ENCODE measurements at places on chromosomes 12 and 14.

DNA sequence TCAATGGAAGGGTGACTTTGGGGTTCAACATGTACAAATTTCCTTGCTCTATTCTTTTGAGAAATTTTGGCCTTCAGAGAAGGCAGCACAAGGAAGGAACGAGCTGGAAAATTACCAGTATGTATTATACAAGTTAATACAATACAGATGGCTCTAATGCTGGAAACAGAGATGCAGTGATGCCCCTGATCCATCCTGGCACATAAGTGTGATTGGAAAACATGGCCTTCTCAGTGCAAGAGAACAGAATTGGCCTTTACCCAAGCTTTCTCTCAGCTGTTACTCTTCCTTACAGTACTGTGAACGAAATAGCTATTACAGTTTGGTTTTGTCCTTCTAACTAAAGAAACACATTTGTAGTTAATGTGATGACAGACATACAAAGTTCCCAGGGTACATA lies 102.5 kb upstream of the GPHB5 start:
- DNase-seq: no peak

- DNase-seq: no peak
These were observed 12.1 kb upstream of the EML1 start for GRCh38 chr14:99781091-99781490.

DNA sequence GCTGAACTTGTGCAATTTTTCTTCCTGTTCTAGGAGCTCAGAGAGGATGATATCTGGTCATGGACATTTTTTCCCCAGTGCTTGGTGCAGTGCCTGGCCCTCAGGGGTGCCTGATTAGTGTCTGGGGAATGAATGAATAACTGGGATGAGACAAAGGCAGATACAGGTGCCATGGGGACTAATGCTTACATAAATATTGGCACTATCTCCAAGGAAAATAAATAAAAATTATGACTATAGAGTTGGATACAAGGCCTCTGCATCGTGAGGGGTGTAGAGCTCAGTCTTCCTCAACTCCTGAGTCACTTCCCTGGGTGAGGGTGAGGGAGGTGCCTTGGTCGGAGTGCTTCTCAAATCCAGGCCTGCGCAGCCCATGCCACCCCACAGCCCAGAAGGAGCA lies 188.6 kb downstream of the KCNA5 start:
- DNase-seq: no peak

- DNase-seq: no peak
These were observed 53.1 kb downstream of the SYNE3 start for GRCh38 chr14:95463171-95463901.

GRCh38 chr12:84058136-84058535 lies 854.5 kb downstream of the SLC6A15 start:
- DNase-seq: no peak

- peak; percentile 79 for DNase-seq
These were observed 2.8 kb upstream of the CNIH1 start for GRCh38 chr14:54443981-54444380.

GRCh38 chr12:91990525-91990924 lies 155.1 kb downstream of the BTG1 start:
- DNase-seq: no peak

DNA sequence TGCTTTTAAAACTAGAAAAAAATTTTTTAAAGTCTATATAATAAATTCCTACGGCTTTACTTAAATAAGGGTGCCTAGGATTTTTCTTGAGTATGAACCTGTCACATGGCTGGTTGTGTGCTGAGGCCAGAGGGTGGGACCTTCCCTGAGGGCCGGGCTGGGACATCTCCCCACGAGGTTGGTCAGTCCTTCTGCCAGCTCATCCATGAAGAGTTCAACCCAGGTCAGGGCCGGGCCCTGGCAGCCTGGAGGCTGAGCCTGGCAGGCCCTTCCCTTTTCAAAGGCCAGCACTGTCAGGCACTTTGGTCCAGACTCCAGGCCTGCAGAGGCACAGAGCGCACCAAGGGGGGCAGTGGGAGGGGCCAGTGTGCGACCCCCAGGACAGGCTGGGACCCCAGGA lies 31.7 kb downstream of the TNFAIP2 start:
- no peak for DNase-seq

DNA sequence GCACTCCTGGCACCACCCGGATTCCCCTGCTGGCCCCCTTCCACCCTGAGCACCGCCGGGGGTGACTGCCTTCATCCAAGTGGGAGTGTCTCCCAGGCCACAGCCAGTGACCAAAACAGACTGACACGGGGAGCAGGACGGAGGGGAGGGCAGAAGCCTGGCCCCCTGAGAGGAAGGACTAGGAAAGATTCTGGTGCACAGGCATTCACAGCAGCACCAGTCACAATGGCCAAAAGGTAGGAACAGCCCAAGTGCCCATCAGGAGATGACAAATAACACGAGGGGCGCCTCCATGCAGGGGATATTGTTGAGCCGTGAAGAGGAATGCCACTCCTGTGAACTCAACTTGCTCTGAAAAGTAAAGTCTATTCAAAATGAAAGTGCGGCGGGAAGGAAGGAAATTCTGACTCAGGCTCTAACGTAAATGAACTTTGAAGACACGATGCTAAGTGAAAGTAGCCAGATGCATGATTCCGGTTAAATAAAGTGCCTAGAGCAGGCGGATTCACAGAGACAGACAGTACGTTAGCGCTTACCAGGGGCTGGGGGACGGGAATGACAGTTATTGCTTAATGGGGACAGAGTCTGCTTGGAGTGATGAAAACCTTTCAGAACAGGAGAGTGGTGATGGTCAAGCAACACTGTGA lies 146.1 kb upstream of the NCOR2 start:
- peak; percentile 74 for DNase-seq

- peak; percentile 60 for DNase-seq
These were observed 35.7 kb upstream of the TMEM263 start for GRCh38 chr12:106919910-106920544.

- peak; percentile 76 for DNase-seq
These were observed 30.0 kb downstream of the DGLUCY start for GRCh38 chr14:91143862-91144261.

GRCh38 chr12:121814429-121815119 lies 10.8 kb downstream of the SETD1B start:
- no peak for DNase-seq

DNA sequence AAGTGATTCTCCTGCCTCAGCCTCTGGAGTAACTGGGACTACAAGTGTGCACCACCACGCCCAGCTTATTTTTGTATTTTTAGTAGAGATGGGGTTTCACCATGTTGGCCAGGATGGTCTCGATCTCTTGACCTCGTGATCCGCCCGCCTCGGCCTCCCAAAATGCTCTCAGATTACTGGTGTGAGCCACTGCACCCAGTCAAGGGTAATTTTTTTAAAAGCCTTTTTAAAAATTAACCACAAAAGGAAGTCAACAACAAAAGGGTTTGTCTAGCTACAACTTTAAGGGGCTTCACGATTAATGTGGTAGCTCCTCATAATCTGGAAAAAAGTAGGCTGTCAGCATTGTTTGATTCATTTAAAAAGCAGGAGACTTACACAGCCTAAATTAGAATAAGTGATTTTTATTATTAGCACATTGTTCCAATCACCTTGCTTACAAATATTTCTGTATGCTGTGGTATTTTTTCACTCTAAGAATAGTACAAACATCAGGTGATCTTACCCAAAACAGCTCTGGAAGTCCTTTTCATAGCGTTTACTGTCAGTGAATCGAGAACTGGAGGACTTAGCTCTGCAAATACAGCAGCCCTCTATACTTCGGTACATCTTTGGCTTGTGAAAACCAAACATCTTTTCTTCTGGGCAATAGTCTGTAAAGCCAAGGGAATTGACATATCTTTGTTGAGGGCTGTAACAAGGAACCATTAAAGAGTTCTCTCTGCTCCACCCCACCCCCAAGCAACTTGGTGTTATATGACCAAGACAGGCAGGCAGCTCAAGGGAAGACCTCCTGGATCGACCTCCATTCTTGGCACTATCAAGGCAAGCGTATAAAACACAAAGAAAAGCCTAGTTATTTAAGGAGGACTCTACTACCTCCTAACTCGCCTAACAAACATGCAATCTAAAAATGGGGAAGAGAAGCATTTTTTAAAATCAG lies 28.1 kb downstream of the SINHCAF start:
- DNase-seq: no peak

DNA sequence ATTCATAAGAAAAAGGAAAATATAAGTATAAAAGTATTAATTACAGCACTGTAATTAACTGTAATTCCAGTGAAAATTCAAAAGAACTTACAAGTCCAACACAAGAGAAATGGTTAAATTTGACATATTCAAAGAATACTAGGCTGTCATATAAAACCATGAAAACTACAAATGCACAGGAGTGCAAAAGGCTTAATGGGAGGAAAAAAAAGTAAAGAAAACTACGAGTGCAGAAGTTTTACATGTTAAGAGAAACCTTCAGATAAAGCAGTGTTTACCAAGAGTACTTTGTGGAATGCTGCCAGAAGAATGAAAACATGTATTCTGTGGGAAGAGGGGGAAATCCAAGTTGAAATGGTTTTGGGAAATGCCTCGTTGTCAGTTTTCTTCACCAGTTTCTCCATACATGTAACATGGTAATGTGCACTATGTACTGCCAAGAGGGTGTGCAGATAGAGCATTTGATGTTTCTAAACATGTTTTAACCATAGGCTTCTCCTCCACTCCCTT lies 9.1 kb downstream of the HEATR5A start:
- DNase-seq: no peak

DNA sequence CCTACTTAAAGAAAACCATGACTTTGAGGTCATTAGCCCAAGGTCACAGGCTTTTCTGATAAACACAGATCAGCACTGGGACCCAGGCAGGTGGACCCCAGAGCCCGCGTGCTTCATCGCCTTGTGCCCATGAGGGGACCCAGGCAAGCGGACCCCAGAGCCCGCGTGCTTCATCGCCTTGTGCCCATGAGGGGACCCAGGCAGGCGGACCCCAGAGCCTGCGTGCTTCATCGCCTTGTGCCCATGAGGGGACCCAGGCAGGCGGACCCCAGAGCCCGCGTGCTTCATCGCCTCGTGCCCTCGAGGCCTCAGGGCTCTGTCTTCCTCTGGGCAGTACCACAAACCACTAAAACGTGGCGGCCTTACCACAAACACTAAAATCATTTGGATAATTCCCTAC lies 31.7 kb downstream of the STX2 start:
- no peak for DNase-seq

DNA sequence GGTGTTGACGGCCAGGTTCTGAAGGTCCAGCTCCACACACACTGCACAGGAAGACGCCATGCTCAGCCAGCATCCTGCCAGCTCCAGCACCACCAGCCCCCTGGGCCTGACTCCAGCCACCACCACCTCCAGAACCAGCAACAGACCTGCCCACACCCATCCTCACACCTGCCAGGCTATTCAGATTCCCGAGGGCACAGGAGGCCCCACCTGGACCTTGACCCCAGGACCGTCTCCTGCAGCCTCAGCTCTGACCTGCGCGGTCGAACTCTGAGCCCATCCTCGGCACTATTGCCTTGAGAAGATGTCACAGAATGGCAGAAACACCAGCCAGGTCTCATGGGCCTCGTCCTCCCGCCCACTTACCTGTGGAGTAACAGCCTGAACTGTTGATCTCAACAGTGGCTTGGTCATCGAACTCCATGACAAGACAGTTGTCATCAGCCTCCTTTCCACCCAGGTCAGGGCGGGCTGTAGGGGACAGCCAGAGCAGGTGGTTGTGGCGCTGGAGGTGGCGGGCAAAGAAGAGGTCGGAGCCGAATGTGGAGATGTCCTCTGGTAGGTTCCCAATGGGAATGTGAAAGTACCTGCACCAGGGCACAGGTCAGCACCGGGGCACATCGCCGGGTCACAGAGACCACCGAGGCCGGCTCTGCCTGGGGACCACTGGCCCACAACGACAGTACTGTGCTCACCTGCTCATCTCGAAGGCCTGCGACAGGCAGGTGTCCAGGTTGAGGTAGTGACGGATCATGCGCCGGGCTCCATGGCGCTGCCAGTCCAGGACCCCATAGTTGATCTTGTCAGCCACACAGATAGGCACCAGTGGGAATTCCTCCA lies 23.5 kb downstream of the P2RX2 start:
- no peak for DNase-seq

DNA sequence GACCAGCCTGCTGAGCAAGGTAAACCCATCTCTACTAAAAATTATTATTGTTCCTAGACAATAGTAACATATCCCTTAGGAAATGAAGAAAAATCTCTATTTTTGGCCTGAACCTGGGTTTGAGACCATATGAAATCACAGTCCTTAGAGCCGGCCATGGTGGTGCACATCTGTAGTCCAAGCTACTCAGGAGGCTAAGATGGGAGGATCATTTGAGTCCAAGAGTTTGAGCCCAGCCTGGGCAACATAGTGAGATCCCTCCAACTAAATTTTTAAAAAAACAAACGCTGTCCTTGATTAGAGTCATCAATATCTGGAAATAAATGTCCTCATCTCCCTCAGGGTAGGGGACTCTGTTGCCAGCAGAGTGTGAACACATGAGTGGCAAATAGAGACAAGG lies 34.6 kb downstream of the RPS29 start:
- DNase-seq: no peak

DNA sequence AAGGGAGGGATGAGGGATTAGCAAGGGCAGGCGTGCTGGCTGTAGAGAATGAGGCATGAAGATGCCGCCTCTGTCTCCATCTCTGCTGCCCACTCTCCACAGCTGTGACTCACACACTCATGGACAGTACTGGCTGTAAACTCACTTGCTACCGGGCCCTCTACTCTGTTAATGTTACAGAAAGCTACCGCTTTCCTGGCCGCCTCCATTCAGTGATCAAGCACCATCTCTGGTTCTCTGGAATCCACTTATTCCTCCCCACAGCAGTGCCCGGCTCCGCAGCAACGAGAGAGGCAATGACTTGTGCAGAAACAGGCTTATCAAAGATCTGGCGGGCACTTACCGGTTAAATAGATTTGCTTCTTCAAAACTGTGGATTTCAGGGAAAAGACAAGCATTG lies 34.8 kb downstream of the AMN start:
- DNase-seq: no peak

GRCh38 chr12:103181366-103182152 lies 224.1 kb downstream of the ASCL1 start:
- no peak for DNase-seq

DNA sequence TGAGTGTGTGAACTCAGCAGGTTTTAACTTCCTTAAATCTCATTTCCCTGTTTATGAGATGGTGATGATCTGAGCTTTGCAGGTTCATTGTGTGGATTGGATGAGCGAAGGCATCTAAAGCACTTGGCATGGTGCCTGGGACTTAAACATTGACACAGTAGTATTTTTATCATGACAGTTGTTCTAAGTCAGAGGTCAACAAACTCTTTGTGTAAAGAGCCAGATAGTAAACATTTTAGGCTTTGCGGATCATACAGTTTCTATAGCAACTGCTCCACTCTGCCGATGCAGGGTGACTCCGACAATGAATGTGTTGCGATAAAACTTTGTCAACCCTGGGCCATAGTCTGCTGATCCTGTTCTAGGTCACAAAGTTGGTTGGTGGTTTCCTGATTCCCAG lies 25.2 kb downstream of the SLC24A4 start:
- peak; percentile 61 for DNase-seq

GRCh38 chr12:15276088-15276698 lies 46.1 kb upstream of the PTPRO start:
- DNase-seq: peak; percentile 62

- no peak for DNase-seq
These were observed 18.2 kb upstream of the PPFIBP1 start for GRCh38 chr12:27505761-27506160.

Data from kidney (tissue), 22 donors.